Urothelium cell line (cell line): ENCODE measurements at places on chromosomes 2 and 18.

DNA sequence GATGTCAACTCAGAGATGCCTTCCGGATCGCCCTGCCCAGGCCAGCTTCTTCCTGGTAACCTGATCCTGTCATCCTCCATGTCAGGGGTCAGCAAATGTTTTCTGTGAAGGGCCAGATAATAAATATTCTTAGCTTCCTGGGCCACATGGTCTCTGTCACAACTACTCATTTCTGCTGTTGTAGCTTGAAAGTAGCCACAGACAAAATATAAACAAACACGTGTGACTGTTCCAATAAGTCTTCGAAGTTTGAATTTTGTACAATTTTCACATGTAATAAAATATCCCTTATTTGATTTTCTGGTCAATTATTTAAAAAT, 35.8 kb downstream of the ANXA4 start:
- no peak for DNase-seq

DNA sequence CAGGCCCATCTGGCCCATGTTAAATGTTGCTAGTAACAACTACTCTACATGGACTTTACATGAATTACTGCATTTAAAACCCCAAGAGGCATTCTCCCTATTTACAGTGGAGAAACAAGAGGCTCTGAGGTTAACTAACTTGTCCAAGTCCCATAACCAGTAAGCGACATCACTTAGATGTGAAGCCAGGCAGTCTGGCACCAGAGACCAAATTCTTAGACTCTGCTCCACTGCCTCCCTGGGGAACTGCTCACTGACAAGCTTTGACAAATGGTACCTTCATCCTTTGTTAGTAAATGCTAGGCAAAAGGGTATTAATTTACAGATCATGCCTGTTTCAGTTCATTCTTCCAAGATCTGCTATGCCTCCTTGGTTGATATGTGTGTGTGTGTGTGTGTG, 124.8 kb downstream of the AFF3 start:
- no peak for DNase-seq

DNA sequence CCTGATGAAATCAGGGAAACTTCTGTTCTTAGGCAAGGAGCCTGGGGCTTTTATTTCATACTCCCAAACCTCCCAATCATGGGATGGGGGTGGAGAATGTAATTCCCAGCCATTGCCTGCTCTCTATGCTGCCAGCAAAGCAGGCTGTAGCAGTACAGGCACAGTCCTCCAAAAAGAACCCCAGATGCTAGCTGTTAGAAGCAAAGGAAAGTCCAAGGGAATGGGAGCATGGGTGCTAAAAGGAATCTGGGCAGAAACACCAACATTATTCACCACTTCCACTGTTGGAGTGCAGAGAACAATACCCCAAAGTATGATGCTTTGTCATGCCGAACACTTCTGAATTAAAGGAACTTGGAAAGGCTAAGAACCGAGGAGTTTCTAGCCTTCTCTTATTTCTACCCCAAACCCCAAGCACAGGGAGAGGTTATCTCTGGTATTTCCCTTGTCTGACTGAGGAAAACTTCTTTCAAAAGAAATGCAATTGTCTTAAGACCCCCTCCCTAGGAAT, 24.7 kb downstream of the MDH1 start:
- DNase-seq: peak; percentile 11

DNA sequence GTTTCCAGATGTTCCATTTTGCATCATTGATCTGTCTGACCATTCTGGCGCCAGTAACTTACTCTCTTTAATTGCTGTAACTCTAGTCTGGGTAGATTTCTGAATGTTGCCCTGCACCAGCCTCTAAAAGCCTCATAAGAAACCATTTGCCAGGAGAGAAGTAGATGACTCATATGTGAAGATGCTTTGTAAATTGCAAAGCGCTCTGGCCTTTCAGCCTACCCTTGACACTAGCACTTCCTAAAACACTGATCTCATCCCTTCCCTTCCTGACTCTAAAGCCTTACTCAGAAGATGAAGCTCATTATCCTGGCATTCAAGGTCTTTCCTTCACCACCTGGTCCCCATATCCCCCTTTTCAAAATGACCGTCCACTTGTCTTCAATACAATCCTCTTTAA, 193.2 kb upstream of the MEX3C start:
- DNase-seq: peak; percentile 26

GRCh38 chr2:126978333-126978732, 79.6 kb downstream of the TEX51 start:
- no peak for DNase-seq

DNA sequence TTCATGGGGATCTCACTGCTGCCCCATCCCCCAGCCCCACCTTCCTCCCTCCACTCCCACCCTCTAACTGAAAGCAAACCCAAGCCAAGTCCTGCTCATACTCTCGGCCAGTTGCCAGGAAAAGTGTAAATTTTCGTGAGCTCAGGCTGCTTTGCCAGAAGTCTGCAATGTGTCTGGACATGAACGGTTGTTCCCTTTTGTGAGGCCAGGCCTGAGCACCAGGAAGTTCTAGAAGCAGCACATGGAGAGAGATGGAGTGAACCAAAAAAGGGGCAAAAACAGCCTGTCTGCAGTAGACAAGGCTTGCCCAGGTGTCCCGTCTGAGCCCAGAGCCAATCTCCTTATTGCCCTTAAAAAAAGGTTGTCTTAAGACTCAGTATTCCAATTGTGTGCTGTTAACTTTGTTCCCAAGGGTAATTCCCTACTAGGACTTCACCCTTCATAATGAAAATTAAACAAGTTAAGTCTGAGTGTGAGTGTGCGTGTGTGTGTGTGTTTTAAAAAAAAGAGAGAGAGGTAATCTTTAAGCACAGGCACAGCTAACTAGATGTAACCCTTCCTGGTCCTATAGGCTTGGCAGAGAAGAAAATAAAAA, 247.1 kb downstream of the BCL11A start:
- no peak for DNase-seq

DNA sequence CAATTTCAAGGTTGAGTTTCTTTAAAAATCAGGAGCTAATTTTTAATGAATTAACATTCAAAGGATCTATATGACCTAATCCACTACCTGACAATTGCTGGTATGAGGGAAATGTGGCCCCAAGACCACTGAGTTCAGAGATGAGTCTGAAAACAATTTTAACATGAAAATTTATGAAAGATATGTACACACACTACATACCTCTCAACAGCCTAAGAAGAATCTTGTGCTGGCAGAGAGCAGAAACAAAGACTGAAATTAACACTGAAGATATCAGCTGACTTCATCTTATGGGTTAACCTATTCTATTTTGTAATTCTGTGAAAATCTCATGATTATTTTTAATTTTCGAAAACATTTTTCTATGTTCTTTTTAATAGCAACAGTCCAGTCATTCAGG, 1.7 kb downstream of the FAP start:
- DNase-seq: no peak

DNA sequence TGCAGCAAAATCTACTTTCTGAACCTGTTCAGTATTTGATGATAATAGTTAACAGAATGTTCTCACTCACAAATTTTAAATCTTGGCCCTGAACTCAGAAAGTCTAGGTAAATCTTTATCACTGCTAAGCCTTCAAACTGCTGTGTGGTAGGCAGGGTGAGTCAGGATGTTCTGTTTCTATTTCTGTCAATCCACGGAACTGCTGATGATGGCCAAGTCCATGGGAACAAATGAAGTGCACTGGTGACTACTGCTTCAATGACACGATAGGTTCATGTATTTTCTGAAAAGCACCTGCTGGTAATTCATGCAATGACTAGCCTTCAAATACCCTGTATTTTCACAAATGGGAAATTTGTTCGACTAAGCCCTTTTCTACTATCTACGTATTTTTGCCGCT, 14.2 kb downstream of the NIFK start:
- peak; percentile 65 for DNase-seq

DNA sequence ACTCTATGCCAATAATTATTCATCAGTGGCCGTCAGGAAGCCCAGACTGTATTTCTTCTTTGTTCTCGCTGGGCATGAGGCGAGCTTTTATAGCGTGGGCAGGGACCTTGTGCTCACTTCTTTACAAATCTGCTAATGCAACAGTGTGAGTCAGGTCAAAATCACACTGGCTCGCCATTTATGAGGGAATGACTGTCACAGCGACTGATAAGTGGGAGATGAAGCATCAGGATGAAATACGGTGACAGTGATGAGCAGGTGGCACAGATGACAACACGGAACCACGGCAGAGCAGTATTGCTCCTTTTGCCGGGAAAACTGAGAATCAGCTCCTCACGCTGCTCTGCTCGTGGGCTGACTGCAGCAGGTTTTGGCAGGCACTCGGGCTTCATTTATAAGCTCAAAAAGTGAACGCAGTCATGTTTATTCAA, 20.5 kb downstream of the TYMS start:
- DNase-seq: no peak

GRCh38 chr18:42417189-42417588, 462.2 kb downstream of the PIK3C3 start:
- DNase-seq: no peak

DNA sequence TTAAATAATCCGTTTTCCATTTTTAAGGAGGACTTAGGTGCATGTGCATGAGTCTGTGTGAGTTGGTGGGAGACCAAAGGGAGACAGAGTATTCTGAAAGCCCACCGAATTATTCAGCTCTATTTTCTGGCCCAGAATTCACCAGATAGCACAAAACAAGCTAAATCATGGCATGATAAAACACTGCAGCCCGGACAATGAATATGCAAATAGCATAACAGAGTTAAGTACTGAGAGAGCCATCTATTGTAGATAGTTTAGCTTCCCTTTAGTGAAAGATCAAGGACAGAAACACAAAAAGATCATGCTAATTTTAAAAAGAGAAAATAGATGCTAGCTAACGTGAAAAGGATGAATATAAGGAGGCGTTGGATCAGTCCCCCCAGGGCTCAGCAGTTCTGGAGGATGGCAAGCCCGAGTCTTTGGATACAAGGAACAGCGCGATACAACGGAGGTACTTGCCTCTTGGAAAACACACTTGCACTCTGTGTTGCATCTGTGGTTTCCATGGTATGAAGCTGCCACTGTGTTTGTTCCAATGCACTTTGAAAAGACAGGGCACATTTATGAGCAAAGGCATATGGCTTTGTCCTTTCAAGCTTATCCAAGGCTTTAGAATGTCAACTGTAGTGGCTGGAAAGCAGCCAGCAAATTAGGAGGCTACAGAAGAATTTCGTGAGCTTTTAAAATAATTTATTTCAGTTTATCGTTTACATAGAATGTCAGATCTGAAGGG, 119.9 kb downstream of the LYPD1 start:
- no peak for DNase-seq

- DNase-seq: no peak
Observed at GRCh38 chr18:77113361-77114151, 19.0 kb downstream of the MBP start.

- DNase-seq: peak; percentile 70
Observed at GRCh38 chr2:123993728-123994323, 31.3 kb upstream of the CNTNAP5 start.

DNA sequence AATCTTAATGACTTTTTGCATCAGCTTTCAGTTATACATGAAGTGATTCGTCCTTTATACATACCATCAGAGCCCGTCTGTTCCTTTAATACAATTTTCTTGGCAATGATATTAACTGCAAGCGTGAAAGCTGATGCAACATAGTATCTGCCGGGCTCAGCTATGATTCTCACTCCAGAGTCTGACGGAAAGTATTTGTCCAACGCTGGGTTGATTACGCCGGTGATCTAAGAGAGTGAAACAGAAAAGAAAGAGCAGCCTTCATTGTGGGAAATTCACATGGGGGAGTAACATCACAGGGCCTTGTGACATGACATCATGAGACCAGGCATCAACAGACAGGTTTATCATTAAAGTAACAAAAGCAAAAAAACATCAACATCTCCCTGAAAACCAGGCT, 6.2 kb downstream of the ODC1 start:
- no peak for DNase-seq

DNA sequence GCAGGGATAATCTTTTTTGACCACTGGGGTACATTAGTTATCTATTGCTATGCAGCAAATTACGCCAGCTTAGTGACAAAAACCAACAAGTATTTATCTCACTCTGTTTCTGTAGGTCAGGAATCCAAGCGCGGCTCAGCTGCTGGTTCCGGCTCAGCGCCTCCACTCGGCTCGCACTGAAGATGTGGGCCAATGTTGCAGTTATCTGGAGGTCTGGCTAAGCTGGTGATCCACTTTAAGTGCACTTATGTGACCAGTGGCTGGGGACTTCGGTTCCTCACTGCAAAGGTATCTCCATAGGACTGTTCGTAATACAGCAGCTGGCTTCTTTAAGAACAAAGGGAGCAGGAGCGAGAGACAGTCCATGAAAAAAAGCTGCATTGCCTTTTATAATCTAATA, 591.9 kb downstream of the TMEM182 start:
- DNase-seq: no peak

- DNase-seq: peak; percentile 50
Observed at GRCh38 chr2:14401873-14402272, 230.6 kb upstream of the LRATD1 start.

- no peak for DNase-seq
Observed at GRCh38 chr2:102674370-102674769, 55.0 kb downstream of the SLC9A2 start.

DNA sequence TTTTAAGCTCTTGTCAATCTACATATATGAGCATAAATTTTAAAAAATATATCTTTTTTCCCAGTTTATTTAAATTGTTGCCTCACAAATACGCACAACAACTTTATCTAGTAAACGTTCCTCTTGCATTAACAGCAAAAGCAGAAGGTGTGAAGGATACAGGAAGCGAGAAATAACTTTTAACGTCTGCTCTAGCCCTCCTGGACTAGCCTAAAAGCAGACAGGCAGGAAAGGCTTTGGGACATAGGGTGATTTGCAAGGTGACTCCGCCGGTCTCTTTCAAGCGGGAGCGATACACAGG, 434 bp upstream of the DUSP19 start:
- DNase-seq: no peak

- peak; percentile 60 for DNase-seq
Observed at GRCh38 chr2:714005-714741, 37.0 kb upstream of the TMEM18 start.

- no peak for DNase-seq
Observed at GRCh38 chr2:86414996-86415395, 26.2 kb upstream of the KDM3A start.

- DNase-seq: no peak
Observed at GRCh38 chr2:158482594-158482993, 25.8 kb downstream of the PKP4 start.

- DNase-seq: no peak
Observed at GRCh38 chr2:157874348-157874747, 1.8 kb downstream of the ACVR1 start.

DNA sequence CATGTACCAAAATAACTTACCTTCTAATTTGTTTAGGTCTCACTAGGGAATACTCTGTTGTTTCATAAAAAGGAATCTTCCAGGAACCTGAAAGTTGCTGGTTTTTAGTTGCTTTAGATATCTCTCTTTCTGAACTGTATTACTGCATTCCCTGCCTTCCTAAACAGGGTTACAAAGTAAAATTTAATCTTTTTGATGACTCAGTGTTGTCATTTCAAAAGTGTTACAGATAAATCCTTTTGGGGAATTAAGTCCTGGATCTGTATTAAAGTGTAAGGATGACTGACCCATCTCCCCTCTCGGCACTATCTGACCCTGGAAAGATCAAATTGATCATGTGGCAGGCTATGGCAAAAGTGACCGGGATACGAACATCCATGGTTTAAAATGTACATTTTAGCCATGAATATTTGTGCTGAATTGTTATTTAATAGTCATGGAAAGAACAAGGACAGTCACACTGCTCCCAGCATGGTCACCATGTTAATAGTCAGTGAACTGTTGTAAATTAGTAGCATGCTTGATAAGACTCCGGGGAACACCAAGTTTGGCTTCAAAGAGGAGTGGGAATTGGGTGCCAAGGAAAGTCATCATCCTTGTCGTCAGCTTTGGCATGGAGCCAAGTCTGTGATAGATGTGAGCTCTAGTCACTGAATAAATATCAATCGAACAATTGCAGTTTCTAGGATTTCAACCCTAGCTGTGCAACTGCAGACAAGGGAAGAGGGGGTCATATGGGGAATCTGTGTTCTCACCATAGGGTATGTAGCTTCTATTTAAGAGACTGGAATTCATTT, 4.2 kb downstream of the PLEKHA3 start:
- no peak for DNase-seq
